ENCODE measurements at places on chromosomes 7 and 10.

- DNase-seq = no peak
These were observed 146.7 kb downstream of the DNAJB6 start for GRCh38 chr7:157483515-157483914.

DNA sequence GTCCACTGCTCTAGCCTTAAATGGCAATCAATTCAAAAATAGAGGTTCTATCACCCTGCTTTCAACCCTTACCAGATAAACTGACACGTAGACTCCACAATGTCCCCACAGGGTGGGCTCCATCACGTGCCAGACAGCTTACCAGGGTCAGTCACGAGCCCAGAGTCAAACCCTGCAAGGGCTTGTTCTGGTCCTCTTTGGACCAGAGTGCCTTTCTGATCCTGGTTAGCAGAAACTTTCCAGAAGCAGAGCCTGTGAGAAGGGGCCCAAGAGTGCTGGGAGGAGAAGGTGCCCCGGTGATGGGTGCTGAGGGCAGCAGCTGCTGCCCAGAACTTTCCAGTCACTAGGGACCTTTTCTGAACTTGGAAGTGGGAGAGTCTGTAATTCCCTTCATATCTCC lies 354 bp upstream of the GIMAP5 start:
- DNase-seq = no peak

- peak; percentile 77 for DNase-seq
These were observed at the start of gene SGMS1 for GRCh38 chr10:50623663-50624412. Gene SGMS1 (minus strand): TSS chr10:50623956. CDS start chr10:50344114, 279,842 bp downstream.

- no peak for DNase-seq
These were observed 159.4 kb upstream of the NAMPT start for GRCh38 chr7:106444068-106444655.

DNA sequence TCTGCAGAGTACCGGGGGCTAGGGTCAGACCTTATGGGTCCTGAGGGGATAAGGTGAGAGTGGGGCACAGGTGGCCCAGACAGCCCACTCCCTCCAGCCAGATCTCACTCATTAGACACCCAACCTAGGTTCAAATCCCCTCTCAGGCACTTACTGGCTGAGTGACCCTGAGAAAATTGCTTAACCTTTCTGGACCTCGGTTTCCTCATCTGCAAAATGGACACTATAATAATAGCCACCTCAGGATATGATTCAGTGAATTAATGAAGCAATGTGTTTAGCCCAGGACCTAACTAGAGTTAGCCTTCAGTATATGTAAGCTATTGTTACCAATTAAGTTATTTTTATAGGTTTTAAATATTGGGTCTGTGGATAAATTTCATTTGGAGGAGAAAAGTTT lies 122.6 kb downstream of the RGS10 start:
- DNase-seq = no peak

DNA sequence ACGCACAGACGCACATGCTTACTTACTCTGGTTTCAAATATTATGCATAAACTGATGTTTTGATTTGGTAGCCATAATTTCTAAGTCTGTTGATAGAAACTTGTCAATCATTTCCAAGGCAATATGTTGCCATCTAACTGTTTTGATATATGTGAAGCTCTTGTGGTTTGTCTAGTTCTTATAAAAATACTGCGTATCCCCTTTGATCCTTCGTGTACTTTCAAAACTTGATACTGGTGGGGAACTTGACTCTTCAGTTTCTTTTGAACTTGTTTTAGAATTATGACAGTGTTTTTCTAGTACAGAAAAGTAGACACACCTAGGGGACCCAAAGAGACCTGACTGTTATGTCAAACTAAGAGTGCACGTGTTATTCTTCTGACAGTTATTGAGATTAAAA lies 708.0 kb downstream of the LRMDA start:
- DNase-seq = no peak

GRCh38 chr10:95459446-95460045 lies 101.6 kb downstream of the SORBS1 start:
- DNase-seq = no peak

GRCh38 chr7:42690794-42691639 lies 220.9 kb downstream of the C7orf25 start:
- no peak for DNase-seq

DNA sequence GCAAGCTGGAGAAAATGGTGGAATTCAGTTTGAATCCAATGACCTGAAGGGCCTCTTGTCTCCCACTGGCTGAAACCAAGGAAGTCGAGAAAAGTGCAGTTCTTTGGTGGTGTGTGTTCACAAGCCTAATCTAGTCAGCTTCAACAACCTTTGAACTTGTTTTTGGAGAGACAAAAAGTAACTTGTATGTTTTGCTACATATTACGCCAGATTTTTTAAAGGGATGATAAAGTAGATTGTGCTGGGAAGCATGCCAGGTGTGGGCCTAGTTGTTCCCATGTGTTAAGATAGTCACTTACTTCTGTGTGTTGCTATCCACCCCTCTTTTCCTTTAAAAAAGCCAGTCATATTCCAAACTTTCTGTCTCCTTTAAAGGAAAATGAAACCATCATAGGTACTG lies 79.7 kb upstream of the FAM3C start:
- no peak for DNase-seq

DNA sequence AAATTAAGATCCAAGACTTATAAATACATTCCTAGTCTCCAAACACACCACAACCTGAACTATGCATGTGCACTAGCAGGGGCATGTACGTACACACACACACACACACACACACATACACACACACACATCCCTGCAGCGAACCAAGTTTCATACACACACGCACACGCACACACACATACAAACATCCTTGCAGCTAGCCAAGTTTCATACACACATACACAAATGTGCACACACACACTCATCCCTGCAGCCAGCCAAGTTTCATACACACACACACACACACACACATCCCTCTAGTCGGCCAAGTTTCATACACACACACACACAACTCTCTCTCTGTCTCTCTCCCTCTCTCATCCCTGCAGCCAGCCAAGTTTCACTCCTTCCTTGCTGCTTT lies 82.7 kb upstream of the WIPF3 start:
- no peak for DNase-seq

GRCh38 chr7:83947260-83947659 lies 247.3 kb downstream of the SEMA3A start:
- DNase-seq = no peak

- no peak for DNase-seq
These were observed 221.7 kb upstream of the TCF7L2 start for GRCh38 chr10:112728118-112728883.

- no peak for DNase-seq
These were observed 315.8 kb downstream of the KCNMA1 start for GRCh38 chr10:77321838-77322237.

- DNase-seq = no peak
These were observed 17.9 kb upstream of the GDF10 start for GRCh38 chr10:47282005-47282656.

- DNase-seq = no peak
These were observed 150.6 kb upstream of the FOXP2 start for GRCh38 chr7:114264023-114264422.

- DNase-seq = no peak
These were observed 456.2 kb downstream of the REEP3 start for GRCh38 chr10:63977329-63977923.

DNA sequence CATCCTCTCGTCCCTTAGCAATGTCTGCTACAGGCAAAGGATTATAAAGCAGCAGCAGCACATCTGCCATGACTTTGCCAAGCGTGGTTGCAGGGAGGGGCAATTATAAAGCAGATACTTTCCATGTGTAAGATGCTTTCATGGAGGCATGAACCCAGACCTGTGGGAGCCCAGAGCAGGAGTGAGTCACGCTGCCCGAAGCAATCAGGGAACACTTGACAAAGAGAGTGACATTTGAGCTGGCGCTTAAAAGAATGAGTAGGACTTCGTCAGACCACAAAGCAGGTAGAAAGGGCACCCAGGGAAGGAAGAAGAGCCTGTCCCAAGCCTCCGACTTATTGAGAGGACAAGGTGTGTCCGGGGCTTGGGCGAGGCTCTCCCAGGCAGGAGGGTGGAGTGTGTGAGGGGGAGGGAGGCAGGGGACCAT lies 147.2 kb downstream of the MYOF start:
- DNase-seq = no peak

DNA sequence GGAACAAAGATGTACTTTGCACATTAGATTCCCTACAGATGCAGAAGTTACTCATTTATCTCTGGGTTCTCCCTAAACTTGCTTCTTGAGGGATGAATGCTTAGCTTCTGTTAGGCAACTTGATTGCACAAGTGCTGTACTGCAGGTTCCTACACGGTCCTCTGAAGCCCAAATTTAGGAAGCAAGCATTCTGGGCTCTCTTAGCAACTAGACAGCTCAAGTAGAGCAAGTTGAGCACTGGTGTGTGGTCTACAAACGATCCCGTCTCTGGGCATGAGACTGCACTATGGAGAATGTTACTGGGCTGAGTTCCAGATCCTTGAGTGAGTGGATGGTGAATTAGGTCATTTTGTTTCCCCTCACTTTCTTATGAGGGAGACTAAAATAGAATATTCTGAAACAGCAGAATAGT lies 14.3 kb downstream of the SEMA3D start:
- no peak for DNase-seq

GRCh38 chr10:14129770-14130169 lies 201.0 kb downstream of the FRMD4A start:
- no peak for DNase-seq

DNA sequence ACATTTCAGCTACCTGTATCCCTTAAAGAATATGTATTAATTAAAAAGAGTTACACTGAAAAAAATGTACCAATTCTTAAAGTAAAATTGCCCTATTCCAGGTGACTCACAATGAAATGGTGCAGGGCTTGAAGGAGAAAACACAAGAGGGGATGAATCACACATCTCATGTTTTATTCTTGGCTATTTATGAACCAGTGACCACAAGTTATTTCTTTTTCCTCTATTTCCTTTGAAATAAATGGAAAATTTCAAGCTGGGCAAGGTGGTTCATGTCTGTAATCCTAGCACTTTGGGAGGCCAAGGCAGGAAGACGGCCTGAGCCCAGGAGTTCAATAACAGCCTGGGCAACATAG lies 106.8 kb downstream of the UBE2H start:
- DNase-seq = no peak

- no peak for DNase-seq
These were observed 43.7 kb downstream of the PFKP start for GRCh38 chr10:3110782-3111620.

GRCh38 chr7:142425281-142425680 lies 167.4 kb upstream of the PRSS58 start:
- no peak for DNase-seq

- no peak for DNase-seq
These were observed 26.6 kb upstream of the DDC start for GRCh38 chr7:50591480-50592438.

DNA sequence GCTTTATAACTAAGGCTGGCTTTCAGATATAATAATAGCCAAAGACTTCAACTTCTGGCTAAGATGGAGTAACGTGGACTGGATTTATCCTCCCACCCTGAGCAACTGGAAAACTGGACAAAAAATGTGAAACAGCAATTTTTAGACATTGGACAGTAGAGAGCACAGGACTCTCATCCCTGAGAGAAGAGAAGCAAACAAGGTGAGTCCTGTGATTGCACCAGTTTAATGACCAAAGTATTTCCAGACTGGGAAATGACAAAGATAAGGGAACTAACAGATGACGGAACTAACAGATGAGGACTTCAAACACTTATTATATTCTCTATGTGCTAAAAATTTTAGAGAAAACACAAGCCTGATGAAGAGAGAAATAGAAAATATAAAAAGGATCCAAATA lies 175.7 kb upstream of the SLC25A13 start:
- no peak for DNase-seq

DNA sequence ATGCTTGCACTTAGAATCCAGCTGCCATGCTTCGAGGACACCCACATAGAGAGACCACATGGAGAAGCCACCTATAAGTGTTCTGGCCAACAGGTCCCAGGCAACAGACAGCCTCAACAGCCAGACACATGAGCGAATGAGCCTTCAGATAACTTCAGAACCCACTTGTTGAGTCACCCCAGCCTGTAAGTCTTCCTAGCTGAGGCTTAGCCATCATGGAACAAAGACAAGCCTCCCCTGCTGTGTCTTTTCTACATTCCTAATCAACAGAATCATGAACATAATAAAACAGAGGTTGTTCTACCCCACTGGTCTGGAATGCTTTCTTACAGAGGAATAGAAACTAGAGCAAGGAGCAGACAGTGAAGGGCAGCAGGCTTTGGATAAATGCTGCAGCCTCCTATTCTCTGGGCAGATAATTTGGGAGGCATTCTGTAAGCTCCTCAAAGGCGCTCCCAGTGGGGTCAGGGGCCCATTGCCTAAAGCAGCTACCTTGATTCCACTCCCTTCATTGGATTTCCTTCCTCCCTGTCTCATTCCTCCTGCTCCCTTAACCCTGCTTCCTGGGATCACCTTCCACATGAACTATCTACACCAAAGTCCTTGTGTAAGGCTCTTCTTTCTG lies 4.6 kb downstream of the TLL2 start:
- no peak for DNase-seq

DNA sequence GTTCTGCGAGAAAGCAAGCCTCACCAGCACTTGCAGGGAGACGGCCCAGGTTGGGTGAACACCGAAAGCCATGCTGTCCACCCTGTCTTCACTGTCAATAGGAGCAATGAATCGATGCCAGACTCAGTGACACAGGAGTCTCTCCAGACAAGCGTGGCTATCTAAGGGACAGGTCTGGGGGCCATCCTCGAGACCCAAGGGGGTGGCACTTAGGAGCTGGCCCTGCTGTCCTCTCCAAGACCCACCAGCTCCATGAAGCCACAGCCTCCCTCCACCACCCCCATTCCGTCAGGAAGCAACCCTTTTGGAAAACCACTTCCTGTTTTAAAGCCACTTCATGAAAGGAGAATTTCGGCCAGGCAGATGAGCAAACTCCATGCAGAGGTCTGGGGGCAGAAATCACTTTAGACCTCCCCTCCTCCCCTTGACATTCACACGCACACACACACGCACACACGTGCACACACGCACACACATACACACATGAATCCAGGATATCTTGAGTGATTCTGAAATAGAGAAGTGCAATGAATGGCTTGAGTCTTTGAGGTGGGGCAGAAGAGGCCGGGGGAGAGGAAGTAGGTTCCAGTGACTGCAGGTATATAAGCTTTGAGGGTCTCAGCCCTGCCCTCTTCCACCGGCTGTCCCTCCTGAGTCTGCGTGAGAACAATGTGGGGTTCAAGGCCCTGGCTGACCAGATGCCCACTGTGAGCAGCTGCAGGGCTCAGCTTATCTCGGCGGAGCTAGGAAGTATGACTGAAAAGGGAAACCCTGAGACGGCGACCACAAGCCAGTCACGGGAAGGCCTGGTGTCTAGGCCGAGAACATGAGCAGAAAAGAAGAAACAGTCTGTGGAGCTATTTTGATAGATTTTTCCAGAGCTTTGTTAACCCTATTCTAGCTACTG lies 25.0 kb downstream of the RGS10 start:
- DNase-seq = no peak

Measured in C1 segment of cervical spinal cord (tissue), 14 donors.